Activated CD8-positive, alpha-beta memory T cell treated with anti-CD3 and anti-CD28 coated beads for 1 hour (primary cell): ENCODE measurements at places on chromosomes 11 and 22.

- no peak for DNase-seq
These were observed 25.0 kb upstream of the SERPIND1 start for GRCh38 chr22:20748731-20749428.

- no peak for DNase-seq
These were observed 95.1 kb upstream of the GRAMD1B start for GRCh38 chr11:123334925-123335324.

DNA sequence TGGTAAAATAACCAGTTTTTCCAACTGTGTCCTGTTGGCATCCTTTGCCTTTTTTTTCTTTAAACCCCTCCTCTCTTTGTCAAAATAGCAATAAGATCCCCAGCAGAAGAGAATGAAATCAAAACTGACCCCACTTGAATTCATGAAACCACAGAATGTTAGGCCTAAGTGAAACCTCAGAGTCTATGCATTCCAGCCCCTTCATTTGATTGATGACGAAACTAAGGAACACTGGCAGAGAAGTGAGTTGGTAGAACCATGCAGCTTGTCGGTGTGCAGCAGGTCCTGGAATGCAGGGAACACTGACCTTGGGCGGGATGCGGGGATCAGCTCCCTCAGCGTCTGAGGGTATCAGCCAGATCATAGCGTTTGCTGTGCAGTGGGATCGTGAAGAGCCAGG lies 57.5 kb downstream of the GRK3 start:
- no peak for DNase-seq

- no peak for DNase-seq
These were observed 1.4 kb downstream of the HTR3B start for GRCh38 chr11:113906038-113906437.

DNA sequence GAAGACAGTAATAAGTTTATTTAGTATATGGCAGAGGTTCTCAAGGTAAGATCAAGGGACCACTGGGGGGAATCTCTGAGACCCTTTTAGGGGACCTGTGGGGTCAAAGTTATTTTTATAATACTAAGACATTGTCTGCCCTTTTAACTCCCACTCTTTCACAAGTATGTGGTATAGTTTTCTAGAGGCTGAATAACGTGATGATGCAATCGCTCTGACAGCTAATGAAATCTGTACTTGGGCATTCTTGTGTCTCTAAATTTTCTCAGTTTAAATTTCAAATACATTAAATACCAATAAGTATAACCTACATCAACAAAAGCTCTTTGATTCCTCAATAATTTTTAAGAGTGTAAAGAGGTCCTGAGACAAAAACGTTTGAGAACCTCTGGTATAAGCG lies 147.9 kb downstream of the ATG16L2 start:
- DNase-seq, result no peak

DNA sequence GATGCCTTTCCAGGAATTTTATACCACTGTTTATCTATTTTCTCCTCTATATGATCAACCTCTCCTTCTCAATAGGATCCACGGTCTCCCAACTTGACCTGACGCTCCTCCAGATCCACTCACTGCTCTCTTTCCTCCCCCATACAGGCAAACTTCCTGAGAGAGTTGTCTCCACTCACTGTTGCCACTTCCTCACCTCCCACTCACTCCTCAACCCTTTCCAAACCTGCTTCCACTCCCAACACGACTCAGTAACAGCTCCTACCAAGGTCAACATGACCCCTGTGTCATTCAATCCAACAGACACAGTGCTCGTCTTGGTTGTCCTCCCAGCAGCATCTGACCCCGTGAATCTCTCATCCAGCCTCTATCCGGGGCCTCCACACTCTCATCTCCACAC lies 3.1 kb downstream of the APBB1 start:
- no peak for DNase-seq

DNA sequence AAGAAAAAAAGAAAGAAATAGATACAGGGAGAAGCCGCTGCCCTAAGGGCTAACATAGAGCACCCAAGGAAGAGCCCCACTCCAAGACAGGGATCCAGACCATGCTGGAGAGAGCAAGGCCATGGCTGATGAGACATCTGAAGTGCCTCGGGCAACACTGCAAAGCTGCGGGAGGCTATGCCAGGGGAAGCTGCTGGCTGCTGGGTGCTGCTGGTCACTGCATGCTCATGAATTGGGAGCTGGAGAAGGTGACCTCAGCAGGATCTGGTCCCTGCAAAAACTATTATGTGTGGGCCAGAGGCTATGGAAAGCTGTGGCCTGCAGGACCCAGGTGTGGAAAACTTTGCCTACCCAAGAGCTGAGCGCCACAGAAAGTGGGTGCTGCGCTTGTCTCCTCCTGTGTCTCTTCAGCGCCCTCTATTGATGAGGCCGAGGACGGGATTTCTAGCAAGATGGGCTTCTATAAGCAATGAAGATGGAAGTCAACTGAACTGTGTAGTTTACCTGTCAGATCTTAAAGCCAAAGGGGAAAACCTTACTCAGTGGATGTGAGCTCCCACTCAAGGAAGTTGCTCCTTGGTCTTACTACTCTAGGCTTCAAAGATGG lies 17.3 kb upstream of the SLC29A2 start:
- DNase-seq, result peak; percentile 49

GRCh38 chr11:67413266-67413849 lies 2.1 kb upstream of the CARNS1 start:
- DNase-seq, result no peak

- DNase-seq, result no peak
These were observed 109.8 kb upstream of the SERPIND1 start for GRCh38 chr22:20663941-20664593.

- no peak for DNase-seq
These were observed 3.1 kb upstream of the COMMD9 start for GRCh38 chr11:36292311-36292722.

GRCh38 chr11:102451681-102452460 lies 694 bp downstream of the TMEM123 start:
- peak; percentile 60 for DNase-seq

DNA sequence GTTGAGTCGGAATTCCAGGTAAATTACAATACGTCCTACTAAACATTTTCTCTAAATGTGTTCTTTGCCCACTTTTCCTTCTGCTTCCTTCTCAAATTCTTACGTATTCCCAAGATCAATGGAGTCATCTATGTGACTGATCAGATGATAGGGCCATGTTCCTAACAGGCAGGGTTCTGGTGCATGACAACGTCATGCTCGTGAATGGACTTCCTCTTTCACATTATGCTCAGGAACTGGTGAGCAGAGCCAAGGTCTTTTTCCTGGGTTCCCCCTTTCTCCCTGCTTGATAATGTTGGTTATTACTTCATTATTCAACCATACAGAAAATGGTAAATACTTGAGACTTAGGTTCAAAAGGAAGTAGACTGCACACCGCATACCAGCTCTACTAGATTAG lies 789.4 kb downstream of the OPCML start:
- DNase-seq, result no peak

GRCh38 chr11:111851636-111852035 lies 19.7 kb downstream of the ALG9 start:
- no peak for DNase-seq

- no peak for DNase-seq
These were observed 24.1 kb upstream of the CCDC188 start for GRCh38 chr22:20174785-20175596.

DNA sequence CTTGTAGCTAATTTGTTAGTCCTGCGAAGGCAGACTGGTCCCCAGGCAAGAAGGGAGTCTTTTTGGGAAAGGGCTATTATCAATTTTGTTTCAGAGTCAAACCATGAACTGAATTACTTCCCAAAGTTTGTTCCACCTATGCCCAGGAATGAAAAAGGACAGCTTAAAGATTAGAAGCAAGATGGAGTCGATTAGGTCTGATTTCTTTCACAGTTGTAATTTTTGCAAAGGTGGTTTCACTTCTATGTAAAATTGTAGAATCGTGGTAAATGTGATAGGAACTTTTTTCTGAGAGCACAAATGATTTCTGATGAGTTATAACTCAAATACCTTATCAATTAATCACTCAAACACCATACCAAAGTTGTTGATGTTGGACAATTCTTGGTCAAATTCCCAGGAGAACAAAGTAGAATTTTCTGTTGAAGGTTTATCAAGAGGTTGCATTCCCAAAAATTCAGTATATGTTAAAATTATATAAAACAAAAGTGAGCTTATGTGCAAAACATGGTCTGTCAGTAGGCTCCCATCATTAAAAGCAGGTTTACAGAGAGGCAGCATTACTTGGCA lies 2.9 kb upstream of the CTSC start:
- no peak for DNase-seq

DNA sequence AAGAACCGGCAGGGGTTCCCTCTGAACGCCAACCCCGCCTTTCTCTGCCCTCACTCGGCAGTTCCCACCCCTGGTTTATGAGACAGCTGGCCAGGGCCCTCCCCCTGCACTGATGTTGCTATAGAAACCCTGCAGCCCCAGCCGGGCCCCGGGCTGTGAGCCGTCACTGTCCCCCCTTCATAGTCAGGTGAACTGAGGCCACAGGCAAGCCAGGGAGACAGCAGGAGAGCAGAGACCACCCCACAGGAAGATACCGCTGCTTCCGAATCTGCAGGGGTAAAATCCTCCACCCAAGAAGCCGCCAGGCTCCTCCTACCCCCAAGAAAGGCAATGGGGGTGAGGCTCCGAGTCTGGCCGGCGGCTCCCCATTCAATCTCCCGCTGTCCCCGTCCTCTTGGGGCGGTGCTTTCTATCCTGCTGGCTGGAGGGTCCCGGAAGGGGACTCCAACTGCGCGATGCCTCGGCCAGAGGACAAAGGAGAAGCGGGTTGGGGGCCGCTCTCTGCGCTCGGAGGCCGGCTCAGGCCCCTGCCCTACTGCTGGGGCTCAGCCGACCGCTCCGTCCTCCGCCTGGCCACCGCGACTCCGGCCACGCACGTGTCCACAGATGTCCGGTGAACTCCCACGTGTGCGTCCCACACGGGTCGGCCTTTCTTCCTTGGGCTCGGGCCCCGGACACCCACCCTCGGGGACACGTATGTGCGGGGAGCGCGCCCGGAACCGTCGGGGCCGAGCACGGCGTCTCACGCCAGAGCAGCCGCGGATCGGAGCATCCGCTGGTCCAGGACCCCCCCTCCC lies 587 bp downstream of the SLC25A22 start:
- DNase-seq, result peak; percentile 63

- DNase-seq, result no peak
These were observed 9.3 kb upstream of the CDC42BPG start for GRCh38 chr11:64853709-64854108.

DNA sequence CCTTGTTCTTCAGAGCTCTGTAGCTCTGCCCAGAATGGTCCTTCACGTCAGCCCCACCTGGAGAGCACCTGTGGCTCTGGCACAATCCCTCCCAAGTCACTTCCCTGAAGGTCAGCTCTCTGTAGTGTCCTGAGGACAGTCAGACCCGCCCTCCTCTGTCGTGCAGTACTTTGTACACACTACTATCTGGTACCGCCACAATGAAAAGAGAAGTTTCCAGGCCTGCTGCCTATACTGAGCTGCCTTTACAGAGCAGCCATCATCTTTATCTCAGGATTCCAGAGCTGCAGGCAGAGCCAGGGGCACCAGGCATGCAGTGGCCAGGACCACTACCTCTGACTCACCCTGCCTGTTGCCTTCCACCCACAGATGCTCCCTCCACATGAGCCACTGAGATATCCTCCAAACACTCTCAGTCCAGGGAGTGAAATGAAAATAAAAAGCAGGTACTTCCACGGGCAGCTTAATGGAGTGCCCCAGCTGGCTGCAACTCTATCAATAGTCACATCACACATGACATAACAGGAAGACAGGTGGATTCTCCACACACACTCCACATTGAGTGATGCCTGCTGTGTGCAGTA lies 7.3 kb downstream of the PACSIN2 start:
- no peak for DNase-seq

DNA sequence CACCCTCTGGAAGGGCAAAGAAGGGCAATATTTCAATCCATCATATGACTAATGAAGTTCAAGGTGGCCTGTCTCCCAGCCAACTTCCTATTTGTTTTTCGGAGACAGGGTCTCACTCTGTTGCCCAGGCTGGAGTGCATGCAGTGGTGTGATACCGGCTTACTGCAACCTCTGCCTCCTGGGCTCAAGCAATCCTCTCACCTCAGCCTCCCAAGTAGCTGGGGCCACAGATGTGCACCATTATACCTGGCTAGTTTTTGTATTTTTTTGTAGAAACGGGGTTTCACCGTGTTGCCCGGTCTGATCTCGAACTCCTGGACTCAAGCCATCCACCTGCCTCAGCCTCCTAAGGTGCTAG lies 13.4 kb downstream of the ABTB2 start:
- DNase-seq, result no peak

DNA sequence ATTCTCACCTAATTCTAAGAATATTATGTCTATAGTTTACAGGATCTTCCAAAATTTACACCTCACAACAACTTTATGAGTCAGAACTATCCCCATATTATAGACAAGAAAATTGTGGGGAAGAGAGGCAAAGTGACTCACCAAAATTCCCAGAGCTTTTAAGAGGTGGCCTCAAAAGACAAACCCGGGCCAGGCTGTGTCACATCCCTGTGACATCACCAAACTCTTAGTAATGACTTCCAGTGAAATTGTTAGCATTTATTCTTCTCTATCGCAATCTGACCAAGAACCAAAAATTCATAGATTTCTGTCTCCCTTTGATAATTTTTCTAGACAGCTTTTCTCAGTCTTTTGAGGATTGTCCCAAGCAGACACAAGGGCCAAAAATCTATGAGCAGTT lies 134.3 kb downstream of the SNX19 start:
- DNase-seq, result no peak

DNA sequence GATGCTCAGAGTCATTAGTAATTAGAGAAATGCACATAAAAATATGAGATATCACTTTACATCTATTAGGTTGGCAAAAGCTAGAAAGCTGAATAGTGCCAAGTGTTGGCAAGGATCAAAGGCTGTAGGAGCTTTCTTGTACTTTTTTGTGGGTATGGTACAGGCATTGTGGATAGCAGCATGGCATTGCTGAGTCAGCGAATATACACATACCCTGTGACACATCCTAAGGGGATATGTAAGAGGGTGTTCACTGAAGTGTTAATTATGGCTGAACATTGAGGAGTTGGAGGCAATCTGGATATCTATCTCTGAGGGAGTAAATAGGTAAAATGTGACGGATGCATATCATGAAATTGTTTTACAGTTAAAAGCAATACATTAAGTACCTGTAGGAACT lies 27.0 kb upstream of the IL18BP start:
- DNase-seq, result no peak

GRCh38 chr11:62575156-62575555 lies 1.5 kb upstream of the EEF1G start:
- no peak for DNase-seq

GRCh38 chr11:42521994-42522393 lies 789.8 kb upstream of the API5 start:
- DNase-seq, result no peak

DNA sequence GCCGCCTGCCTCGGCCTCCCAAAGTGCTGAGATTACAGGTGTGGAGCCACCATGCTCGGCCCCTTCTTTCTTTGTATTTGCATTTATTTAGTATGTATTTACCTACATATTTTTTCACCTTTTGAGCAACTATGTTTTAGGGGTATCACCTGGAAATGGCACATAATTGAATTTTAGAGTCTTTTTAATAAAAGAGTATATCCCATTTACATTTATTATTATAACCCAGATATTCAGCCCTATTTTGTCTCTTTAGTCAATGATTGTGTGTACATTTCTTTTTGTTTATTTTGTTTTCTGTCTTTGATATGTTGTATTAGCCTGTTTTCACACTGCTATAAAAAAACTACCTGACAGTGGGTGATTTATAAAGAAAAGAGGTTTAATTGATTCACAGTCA lies 56.8 kb upstream of the CCND1 start:
- no peak for DNase-seq

- no peak for DNase-seq
These were observed 10.4 kb downstream of the IGLL1 start for GRCh38 chr22:23569716-23570115.

GRCh38 chr11:121059605-121060004 lies 35.7 kb downstream of the TBCEL start:
- DNase-seq, result no peak
